ENCODE measurements at places on chromosomes 6 and 20.

- DNase-seq, result no peak
These were observed 67.1 kb downstream of the LAMP5 start for GRCh38 chr20:9581509-9581908.

GRCh38 chr6:131789219-131789618 is 18.6 kb upstream of the ENPP1 start:
- no peak for DNase-seq

GRCh38 chr6:17907406-17908229 is 79.8 kb downstream of the KIF13A start:
- DNase-seq, result no peak

- no peak for DNase-seq
These were observed 126.9 kb upstream of the QKI start for GRCh38 chr6:163287626-163288025.

DNA sequence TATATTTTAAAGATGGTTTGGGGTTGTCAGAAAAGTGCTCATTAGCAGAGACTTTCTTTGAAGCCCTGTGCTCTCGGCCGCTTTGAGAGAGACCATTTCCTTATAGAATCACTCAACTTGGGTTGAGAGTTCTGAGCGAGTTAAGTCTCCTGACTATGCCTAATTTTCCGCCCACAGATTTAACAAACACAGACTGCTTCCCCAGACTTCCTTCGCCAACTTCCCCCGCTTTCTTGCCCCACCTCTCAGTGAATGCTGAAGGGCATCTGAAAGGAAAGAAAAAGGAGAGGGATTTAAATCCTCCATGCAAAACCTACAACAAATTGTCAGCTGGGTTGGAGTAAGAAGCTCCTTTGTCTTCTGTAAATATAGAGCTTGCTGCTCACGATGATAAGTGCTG is 224.0 kb downstream of the EYA2 start:
- DNase-seq, result no peak

- DNase-seq, result no peak
These were observed 26.8 kb upstream of the HSF2 start for GRCh38 chr6:122372647-122373046.

GRCh38 chr6:55913228-55914195 is 38.1 kb upstream of the BMP5 start:
- DNase-seq, result no peak

- no peak for DNase-seq
These were observed 115.9 kb downstream of the DLL1 start for GRCh38 chr6:170174771-170175643.

DNA sequence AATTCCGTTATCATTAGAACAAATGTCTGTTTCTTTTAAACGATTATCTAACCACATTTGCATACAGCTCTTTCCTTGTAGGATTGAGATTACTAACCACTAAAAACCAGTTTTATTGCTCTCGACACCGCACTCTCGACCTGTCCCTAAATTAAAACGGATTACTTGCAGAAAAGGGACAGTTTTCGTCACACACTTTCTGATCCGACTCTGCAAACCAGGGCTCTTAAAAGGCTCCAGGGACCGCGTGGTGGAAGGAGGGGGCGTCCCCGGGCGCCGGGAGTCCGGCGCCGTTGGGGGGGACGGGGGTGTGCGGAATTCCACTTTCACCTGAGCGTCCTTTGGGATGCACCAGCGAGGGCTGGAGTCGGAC is 731 bp downstream of the MAK start:
- no peak for DNase-seq

- no peak for DNase-seq
These were observed 50.0 kb downstream of the HUS1B start for GRCh38 chr6:606829-607379.

DNA sequence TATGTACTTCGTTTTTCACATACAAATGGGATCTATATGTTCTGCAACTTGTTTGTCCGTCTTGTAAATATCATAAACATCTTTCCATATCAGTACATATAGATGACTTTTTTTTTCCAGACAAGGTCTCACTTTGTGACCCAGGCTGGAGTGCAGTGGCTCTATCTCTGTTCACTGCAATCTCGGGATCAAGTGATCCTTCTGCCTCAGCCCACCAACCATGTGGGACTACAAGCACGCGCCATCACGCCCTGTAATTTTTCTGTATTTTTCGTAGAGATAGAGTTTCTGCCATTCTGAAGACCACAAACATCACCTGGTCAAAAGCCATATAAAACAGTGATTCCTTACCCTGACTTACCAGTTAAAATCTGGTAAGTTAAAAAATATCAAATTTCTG is 37.7 kb upstream of the SYNCRIP start:
- no peak for DNase-seq

DNA sequence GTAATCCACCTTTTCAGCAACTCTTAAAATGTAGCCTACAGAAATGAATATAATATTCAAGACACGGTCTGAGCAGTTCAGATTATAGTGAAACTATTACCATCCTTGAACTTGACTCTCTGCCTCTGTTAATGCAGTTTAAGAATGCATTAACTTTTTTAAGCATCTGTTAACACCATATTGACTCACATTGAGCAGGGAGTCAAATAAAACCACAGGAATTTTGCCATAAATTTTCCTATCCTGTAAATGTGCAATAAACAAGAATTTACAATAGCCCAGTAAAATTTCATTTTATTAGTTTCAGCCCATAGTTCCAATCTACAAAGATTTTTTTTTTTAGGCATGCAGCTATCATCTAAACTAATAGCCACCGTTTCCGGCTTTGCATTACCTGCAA is 239.2 kb upstream of the DEFB112 start:
- no peak for DNase-seq

DNA sequence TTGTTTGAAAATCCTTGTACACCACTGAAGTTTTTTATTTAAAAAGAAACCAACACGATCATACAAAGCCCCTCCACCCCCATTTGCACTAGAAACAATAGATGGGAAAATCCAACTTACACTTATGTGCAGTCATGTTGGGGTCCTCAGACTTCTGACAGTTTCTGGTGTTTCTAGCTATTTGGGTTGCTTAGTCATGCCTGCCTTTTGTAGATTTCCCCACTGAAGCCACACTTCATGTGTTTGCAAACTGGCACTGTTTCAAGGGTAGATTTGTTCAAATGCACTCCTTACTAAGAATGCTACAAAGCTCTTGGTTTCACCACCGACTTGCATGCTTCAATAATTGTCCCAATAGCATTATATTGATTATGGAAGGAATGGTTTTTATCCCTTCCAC is 1.5 kb downstream of the SH3BGRL2 start:
- no peak for DNase-seq
